ENCODE measurements at places on chromosomes 2 and 18.

GRCh38 chr2:120442923-120443571, 97.1 kb downstream of the INHBB start:
- no peak for DNase-seq

DNA sequence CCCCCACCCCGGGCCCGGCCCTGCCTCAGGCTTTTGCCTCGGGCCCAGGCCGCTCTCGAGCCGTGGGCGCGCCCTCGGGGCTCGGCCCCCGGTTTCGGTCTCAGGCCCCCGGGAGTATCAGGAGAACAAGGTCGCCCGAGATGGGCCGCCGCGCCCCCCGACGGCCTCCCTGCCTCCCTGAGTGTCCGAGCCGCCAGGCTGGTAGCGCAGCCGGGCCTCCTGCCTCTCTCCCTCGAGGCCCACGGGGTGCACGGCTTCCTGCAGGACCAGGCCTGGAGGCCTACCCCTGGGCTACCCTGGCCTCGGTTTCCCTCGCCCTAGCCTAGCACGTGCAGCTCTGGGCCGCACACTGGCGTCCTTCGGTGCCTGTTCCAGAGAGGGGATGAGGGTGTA, 8.4 kb downstream of the GBX2 start:
- DNase-seq, result no peak

- DNase-seq, result no peak
These were observed 62.1 kb downstream of the DPP4 start for GRCh38 chr2:162011706-162012564.

DNA sequence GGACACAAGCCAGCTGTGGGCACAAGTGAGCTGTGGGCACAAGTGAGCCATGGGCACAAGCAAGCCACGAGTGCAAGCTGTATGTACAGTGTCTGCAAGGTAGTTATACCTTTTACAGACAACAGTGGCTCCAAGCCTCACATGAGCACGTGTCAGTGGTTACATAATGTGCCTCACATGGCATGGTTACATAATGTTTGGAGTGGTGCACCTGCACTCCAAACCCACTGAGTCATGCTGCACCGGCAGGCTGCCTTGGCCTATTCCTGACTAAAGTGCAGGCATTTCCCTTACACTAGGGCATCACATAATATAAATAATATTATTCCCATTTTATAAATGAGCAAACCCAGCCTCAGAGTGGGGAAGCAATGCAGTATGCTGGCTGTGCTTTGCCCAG, 62.6 kb downstream of the MARCO start:
- DNase-seq, result no peak

- DNase-seq, result no peak
These were observed 17.1 kb upstream of the NR4A2 start for GRCh38 chr2:156349605-156350004.

DNA sequence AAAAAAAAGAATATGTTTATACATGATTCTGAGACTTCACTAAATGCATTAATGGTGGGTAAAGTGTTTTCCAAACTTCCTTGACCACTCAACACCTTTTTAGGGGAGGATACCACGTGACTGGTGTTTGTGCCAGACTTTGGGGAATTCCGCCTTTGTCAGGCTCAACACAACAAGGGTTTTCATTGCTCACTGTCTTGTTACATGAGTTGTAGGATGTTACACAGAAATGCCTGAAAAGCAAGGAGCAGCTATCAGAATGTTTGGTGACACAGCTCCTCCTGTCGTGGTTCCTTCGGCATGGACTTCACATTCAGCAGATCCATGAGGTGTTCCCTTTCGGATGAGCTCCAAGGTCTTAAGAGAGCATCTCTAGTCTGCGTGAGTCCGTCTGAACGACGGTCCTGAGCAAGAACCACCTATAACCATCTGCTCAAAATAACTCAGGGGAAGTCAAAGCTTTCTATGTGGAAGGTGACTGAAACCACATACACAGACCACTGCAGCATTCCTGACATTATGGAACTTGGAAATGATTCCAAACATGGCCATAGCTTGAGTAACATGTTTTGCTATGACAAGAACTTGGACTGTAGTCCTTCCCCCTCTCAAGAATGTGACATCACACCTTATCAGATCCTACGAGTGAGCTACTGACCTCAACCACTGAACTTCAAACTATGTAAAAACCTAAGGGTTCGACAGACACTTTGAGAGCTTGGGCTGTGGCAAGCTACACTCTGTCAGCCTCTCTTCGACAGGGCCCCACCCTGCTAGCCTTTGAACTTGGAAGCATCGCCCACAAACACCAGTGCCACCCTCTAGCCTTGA, 57.5 kb downstream of the MCFD2 start:
- DNase-seq, result no peak

DNA sequence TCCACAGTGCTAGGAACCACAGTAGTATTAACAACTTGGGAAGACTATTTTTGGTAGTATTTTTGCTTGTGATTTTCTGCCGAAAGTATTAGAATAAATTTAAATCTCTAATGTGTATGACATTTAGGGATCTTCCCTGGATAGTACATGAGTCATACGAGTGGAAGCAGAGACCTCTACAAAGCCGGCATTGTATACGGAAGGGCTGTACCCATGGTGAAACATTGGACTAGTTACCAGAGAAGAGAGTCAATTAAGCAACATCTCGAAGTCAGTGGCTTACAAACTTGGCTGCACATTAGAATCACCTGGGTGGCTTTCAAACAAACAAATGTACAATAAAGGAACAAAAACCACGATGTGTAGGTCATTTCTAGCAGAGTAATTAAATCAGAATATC, 1131.7 kb upstream of the LRRTM1 start:
- DNase-seq, result no peak

GRCh38 chr18:64852281-64852680, 703.4 kb upstream of the LINC00305 start:
- no peak for DNase-seq

- DNase-seq, result no peak
These were observed 104.2 kb upstream of the SPRED2 start for GRCh38 chr2:65536596-65536995.

- DNase-seq, result no peak
These were observed 77.8 kb downstream of the CTIF start for GRCh38 chr18:48616484-48617255.

DNA sequence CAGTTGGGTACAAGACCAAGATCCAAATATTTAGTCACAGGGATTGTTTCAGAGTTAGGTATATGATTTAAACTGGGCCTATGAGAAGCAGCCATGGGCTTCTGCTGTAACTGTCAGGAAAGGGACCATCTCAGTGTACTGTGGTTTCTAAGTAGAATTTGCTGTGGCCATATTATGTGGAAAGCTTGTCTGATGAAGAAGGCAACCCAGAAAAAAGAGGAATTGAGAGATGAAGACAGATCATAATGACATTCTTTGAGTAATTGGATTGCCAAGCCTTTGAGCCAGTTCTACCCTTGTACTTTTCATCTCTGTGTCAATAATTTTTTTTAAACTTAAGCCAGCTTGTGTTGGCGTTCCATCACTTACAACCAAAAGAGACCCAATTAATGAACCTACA, 259.6 kb downstream of the NUP35 start:
- no peak for DNase-seq

DNA sequence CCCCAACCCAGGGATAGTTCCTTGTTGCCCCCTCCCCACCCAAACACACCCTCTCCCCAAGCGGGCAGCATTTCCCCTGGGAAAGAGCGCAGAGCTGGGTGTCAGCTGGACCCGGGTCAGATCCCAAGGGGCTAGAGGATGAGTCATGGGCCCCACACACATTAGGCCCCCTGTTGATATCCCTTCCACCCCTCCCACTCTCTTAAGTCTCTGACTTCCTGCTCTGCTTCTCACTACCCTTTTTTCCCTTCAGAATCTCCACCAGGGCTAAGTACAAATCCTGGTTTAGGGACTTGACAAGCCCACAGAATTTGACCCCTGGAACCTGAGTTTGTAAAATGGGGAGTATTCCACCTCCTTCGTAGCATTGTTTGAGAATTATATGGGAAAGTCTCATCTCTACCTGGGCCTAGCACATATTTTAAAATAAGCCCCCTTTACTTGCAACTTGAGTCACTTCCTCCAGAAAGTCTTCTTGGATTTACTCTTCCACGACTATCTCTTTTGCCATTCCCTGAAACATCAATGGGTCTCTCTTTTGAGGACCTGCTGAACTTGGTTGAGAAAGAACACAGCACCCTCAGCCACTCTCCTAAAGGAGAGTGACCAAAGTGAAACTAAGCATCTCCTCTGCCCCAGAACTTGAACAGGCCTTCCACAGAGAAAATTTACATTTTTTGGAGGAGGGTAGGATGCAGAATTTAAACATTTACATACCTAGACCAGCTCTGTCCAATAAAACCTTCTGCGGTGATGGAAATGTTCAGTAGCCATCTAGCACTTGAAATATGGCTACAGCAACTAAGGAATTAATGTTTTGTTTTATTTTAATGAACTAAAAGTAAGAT, 4.7 kb downstream of the RTKN start:
- DNase-seq, result no peak

- DNase-seq, result no peak
These were observed 115.6 kb upstream of the NRP2 start for GRCh38 chr2:205566606-205567168.

DNA sequence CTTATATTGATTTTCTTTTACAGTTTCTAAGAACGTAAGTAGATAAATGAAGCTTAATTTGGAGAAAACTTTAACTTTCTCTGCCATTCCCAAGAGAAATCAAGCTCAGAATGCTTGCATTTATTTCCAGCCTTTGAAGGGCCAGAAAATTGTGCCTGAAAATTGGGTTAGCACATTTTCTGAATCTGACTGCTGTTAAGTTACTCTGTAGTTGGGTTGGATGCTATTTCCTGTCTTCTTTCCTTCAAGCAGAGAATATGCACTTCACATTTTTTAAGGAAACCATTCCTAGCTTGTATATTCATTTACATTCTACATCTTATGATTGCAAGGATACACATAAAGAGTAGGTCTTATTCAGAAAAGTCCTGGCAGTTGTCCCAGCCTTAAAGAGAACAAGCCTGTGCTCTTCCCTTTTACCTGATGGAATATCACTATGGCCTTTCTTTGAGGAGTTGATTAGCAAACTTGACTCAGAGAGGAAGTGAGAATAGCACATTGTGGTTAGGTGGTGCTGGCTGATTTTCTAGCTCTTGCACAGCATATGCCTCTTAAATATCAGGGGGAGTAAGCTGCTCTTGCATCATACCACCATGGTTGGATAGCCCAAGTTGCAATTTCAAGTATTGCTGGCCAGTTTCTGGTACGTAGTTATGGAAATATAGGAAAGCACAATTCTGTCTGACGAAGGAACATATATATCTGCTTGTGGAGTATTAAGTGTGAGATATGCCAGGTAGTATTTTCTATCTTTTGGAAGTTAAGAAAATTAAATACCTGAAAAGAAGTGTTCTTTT, 133.7 kb downstream of the COMMD1 start:
- no peak for DNase-seq

DNA sequence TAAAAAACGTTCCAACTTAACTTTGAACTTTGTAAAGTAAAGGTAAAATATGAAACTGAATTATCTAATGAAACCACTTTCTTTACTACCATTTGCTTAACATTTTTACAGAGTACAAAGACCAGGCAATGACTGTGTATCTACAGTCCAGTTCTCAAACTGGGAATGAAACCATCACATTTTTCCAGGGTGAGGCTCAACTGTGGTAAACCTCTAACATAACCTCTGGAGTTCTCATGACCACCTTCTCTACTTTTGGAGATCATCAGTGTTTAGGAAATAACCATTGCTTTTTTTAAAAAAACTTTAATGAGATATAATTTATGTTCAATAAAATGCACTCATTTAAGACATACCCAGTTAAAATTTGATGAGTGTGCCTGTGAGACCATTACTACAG, 223.5 kb downstream of the RNF152 start:
- DNase-seq, result no peak

DNA sequence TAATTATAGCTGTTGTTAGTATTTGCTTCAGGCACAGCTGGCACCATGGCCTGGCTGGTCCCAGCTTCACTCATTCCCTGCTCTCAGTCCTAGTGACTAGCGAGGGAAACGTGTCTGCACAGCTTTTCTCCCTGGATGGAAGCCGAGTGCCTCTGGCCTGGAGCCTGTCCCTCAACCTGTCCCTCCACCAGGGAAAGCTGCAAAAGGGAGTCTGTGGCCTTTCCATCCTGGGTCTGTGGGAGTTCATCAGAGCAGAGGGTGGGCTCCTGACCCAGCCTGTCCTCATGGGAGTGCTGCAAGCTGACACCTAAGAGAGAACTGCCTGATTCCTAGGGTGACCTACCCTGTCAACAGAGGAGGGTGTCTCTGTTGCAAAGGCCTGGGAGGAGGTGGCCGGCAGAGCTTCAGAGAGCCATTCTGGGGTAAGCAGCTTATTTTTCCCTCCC, 118.3 kb downstream of the CAPN13 start:
- no peak for DNase-seq

DNA sequence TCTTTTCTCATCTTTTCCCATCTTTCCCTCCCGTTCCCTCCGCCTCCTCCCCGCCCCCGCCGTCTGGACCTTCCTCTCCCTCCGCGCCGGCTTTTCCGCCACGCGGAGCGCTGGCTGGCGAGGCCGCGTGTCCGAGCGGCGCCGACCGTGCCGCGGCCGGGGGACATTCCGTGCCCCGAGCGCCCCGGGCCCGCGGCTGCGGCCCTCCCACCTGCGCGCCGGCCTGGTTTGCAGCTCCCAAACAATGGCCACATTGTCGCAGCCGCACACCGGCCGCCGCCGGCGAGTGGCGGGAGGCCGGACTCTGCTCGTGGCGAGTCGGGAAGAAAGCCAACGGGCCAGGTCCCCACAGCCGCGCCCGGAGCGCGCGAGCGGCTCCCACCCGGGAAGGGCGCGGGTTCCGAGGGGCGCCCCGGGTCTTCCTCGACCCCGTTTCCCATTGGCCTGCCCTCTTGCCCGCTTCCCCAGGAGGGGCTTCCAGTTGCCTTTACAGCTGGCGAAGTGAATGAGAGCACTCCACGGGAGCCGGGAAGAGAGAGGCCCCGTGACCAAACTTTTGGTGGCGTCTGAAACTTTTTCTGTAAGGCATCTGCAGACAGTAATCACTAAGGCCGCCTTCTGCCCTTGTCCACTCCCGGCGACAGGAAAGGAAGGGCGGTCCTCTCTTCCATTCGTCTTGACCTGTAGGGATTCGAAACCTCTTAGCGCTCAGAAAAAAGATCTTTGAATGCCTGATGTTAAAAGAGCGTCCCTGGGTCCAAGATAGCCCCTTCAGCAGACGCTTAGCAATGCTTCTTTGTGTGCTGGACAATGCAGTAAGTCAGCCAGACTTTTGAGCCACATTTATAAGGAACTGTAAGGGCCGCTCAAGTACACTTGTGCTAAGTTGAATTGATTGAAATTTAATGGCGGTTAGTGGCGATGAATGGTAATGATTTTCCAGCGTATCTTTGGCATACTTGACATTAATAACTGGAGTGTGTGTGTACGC, 6.2 kb downstream of the GLI2 start:
- DNase-seq, result no peak

DNA sequence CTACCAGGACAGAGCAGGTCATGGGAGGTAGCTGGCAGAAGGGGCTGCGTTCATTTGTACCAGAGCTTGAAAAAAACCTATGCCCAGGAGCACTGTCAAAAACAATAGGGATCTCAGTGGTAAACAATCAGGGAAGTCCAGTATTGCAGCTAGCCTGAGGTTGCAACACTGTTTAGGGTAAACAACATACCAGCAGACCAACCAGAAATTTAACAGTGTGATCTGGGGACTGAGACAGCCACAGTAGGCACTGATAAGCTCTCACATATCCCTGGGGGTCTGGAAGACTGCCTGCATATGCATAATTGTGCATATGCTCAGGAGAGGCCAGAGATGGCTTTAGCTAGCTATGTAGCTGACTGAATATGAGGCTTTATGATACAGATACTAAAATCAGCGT, 12.0 kb upstream of the ZCCHC2 start:
- no peak for DNase-seq

GRCh38 chr2:145851730-145852129, 1331.8 kb upstream of the ZEB2 start:
- no peak for DNase-seq
